ENCODE measurements at places on chromosomes 1 and 21.

DNA sequence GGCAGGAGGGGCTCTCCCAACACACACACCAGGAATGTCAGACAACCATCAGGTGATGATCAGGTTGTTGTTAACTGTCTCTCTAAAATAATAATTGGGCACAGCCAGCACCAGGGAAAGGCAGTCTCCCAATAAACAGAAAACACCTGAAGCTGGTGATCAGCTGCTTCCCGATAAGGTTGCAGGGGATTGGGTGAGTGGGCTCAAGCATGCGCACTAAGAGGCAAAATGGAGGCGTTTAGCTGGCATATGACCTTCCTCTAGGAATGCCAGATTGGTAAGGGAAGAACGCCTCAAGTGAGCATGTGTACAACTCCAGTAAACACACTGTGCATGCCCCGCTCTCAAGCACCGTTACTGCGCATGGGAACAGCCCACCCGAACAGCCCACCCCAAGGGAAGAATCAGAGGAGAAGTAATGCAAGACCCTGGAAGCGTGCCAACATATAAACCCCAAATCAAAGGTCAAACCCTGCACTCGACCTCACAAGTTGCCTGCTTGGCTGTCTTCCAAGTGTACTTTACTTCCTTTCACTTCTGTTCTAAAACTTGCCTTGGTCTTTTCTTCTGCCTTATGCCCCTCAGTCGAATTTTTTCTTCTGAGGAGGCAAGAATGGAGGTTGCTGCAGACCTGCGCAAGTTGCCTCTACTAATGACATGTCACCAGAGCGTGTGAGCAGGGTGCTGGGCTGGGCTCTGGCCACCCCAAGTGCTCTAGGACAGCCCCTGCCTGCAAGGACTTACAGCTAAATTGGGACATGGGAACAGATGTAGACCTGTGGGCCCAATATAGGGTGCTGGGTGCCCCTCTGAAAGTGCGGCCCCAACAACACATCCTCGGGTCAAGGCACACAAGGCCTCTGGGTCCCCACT lies 200.8 kb downstream of the RHOU start:
- no peak for DNase-seq

- no peak for DNase-seq
These were observed 30.0 kb downstream of the FAM78B start for GRCh38 chr1:166136699-166137401.

DNA sequence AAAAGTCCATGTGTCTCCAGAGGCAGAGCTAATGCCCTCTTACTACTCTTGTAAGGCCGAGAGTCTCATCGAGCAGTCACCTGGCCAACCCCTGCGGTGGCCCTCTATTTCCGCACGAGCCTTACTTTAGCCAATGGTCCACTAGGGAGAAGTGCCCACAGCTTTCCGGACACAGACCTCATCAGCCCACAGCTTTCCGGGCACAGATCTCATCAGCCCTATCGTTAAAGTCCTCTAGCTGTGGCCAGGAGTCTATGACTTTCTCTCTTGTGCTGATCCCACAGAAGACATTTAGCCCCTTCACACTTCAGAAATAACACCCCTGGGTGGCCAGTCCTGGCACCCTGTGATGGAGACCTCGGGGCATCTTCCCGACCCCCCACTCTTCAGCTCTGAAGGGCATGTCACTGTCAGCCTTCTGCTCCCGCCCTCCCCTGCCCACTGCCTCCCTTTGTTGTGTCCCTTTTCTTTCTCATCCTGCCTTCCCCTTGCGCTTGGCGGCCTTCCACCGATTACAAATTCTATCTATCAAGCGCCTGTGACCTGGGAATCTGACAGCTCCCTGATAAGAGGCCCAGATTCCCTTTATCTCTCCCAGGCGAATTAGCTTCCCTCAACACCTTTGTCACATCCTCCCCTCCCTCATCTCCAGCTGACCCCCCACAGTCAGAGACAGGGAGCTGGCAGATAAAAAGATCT lies 161.0 kb downstream of the PLXNA2 start:
- DNase-seq: no peak

- no peak for DNase-seq
These were observed 67.4 kb upstream of the STUM start for GRCh38 chr1:226481133-226481532.

DNA sequence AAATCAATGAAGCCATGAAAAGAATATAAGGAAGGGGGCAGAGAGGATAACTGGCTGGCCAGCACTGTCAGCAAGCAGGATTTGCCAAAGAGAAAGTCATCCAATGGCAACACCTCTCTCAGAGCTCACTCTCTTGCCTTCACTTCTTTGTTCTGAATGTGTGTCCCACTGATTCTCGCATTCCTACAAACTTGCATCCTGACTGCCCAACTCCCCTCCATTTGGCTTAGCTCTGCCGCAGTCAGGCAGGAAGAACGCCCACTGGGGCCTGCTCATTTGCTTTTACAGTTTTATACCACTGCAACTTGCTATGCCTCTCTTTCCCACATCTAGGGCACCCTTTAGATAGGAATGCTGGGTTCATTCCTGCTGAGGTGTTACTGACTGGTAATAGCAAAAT lies 364.2 kb upstream of the ST6GALNAC5 start:
- no peak for DNase-seq

- DNase-seq: no peak
These were observed 60.6 kb upstream of the AKT3 start for GRCh38 chr1:243910607-243911006.

GRCh38 chr1:200072636-200073285 lies 45.3 kb downstream of the NR5A2 start:
- DNase-seq: no peak

- DNase-seq: no peak
These were observed 19.0 kb upstream of the IRF2BP2 start for GRCh38 chr1:234629026-234629425.

- no peak for DNase-seq
These were observed 11.9 kb downstream of the PACC1 start for GRCh38 chr1:212402666-212403321.

DNA sequence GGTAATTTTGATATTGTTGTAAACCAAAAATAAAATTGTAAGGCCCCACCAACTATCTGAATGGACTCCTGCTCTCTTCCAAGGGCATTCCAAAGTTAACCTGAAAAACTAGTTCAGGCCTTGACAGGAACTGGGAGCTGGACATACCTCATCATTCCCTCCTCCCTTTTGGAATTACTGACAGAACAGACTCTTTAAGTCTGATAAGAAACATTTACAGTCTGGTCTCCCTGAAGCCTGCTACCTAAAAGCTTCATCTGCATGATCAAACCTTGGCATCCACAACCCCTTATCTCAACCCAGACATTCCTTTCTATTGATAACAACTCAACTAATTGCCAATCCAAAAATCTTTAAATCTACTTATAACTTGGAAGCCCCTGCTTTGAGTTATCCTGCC lies 123.8 kb downstream of the TLR5 start:
- no peak for DNase-seq

DNA sequence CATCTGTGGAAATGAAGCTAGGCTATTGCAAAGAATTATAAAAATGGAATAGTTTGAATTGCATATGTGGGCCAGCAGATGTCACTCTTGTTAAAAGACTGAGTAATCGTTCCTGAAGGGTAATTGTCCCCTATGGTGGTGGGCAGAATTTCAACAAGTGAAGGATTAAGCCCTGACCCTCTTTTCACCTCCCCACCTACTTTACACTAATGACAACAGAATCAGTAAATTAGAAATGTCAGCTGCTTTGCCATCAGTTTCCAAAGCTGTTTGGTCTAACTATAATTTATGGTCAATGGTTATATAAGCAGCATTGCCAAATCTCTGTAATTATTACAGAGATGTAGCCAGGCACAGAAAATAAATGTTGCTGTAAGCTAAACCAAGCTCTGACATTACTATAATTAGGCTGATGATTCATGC lies 898.6 kb downstream of the AMY1C start:
- no peak for DNase-seq

DNA sequence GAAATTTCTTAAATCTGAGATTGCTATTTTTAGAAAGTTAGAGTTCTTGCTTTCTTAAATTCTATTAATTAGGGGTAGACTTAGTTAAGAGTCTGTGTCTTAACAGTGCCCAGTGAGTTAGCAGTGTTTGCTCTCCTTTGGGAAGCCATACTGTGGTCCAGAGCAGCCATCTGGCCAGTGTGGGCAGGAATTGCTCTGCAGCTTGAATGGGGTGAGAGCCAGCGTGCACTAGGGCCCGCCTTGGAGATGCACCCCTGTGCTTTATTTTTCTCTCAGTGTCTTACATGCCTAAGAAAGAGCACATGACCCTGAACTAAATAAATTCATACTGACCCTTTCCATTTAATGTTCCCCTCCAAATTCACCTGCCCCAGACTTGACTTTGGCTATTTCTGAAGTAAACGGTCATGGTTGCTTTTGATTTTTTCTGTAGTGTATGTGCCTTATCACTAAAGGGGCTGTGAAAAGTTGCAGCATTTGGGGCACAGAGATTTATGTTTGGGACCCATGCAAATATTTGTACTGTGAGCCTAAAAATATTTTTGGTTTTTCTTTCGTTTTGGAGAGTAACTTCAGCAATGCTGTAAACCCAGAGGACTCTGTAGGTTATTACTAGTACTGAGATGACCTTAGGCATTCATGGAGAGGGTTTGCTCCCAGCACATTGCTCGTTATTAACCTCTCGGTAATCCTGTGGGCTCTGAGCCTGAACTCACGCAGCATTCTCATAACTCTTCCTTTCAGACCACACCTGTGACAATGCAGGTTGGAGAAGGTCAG lies 21.3 kb upstream of the KCNQ4 start:
- DNase-seq: no peak

- DNase-seq: peak; percentile 35
These were observed 24.3 kb downstream of the UBE2Q1 start for GRCh38 chr1:154533952-154534844.

- no peak for DNase-seq
These were observed 109.8 kb downstream of the JAK1 start for GRCh38 chr1:64856553-64856952.

DNA sequence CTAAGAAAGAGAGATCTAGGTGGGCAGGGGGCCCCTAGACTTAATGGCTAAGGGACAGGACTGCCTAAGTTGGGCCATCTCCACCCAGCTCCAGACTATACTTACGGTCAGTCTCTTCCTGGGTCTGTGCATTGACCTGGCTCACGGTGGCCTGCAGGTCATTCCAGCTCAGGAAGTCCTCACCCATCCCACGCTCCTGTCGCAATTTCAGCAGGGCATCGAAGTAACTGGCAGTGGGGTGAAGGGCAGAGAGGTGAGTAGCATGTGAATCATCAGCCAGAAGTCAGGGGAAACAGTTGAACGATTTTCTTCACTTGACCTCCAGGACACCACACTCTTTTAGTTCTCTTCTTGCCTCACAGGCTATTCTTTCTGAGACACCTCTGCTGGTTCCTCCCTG lies 20.5 kb downstream of the IQGAP3 start:
- no peak for DNase-seq

DNA sequence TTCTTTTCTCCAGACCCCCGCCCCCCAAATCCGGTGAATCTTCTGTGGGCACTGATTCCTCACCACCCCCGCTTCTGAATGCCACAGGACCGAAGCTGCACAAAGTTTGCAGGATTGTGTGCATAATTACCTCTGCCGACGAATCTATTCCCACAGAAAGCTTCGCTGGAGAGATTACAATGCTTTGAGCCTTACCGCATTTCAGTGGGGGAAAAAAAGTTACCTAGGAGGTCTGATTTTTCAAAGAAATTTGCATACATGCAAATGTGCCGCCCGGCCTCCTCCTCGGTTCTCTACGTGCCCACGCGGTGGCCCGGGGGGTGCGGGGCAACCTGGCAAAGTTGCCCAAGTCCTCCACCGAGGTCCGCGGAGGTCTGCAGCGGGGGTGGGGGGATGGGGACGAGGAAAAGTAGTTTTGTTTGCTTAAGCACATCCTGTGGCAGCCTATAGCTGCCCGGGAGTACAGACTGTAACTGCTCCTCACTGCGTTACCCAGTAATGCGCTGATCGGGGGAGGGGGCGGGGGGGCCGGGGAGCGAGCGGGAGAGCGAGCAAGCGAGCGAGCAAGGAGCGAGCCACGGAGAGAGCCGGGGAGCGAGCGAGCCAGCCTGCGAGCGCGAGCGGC lies 563 bp upstream of the NFIA start:
- no peak for DNase-seq

DNA sequence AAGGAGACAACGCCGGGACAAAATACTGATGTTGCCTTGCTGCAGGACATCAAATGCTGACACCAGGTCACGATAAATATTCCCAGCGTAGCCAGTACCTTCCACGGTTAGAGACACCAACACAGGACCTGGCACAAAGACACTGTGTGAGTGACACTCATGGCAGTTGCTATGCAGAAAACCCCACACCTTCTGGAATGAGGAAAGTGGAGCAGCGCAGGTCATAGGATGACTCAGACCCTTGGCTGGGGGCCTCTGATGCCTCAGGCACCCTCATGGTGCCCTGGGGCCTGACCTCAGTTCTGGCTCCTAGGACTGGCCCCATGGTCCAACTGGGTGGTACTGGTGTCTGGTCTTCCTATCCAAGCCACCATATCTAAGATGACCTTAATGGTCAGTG lies 7.0 kb downstream of the DCST2 start:
- DNase-seq: no peak

DNA sequence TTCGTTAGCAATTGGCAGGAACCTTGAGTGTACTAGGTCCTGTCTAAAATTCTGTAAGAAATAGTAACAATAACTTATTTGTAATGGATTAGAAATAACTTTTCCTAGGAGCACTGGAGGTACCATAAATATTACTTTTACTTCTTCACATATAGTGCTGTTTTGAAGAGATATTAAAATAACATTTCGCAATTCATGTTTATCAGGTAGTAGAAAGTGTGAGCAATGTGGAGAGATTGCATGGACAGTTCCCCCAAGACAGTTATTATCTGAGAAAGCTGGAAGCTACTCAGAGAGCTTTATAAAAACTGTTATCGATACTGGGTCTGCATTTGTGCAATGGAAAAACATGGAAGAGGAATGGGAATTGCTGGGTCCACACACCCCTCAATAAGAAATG lies 128.5 kb upstream of the KIF26B start:
- no peak for DNase-seq

DNA sequence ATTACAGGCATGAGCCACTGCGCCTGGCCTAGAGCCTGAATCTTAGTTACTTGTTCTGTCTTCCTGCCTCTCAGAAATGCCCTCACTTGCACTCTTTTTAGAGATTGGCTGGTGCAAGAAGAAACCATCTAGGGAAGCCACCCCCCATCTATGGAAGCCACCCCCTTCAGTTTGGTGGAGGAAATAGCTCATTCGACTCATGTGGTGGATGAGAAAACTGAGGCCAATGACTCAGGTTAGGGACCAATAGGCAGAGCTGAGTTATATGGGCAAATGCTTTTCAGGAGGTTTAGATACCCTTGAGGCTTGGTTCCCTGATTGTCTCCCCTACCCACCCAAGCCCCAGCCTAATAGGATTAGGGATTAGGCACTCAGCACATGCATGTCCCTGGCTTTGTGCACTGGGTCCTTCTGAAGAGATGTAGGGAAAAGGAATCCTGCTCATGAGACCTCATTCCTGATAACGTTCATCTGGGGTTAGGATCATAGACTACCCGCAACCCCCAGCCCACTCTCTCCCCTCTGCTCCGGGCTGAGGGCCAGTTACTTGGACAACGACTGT lies 77.1 kb downstream of the PAX7 start:
- no peak for DNase-seq

Data from AG08396 (cell line).